HuH-7.5 (cell line): ENCODE measurements at places on chromosomes 12 and 14.

- DNase-seq, result no peak
These were observed 9.5 kb upstream of the CISTR start for GRCh38 chr12:53761306-53761705.

DNA sequence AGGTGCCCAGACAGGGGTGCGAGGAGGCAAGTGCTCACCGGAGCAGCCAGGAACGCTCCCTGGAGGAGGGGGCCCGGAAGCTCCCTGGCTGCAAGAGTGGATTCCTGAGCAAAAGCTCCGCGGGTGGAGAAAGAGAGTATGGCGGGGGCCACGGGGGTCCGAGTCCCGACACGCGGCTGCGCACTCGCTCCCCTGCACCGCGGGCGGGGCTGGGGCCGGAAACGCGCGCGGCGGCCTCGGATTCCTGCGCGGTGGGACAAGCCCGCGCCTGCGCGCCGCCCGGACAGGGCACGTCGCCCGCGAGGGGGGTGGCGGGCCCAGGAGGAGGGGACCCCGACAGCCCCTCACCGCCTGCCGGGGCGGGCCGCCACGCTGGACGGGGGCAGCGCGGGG lies 27.8 kb upstream of the GPR132 start:
- DNase-seq, result peak; percentile 59

GRCh38 chr12:89781156-89781555 lies 72.5 kb upstream of the ATP2B1 start:
- no peak for DNase-seq

- DNase-seq, result no peak
These were observed 740.9 kb upstream of the FLRT2 start for GRCh38 chr14:84789012-84789411.

- peak; percentile 18 for DNase-seq
These were observed 26.4 kb downstream of the SFSWAP start for GRCh38 chr12:131737150-131737827.

DNA sequence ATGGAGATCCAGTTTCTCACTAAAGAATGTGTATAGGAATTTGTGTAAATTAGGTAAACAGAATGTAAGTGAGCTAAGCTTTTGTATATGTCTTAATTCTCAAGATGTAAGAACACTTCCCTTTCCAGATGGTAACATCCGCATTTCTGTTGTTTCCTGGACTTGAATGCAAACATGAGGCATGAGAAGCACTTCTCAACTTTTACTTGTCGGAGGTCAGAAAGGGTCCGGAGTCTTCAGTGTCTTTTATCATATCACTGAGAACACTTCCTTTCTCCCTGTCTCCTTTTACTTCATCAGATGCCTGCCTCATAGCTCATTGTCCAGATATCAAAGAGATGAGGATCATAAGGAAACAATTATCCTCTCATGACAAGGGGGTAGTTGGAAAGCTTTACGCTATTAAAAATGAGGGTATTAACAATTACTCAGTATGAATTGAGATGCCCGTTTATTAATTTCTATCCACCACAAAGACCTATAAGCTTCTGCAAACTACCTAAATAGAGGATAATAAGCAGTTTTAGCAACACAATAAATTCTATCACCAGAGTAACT lies 214.1 kb upstream of the FLRT2 start:
- no peak for DNase-seq

- DNase-seq, result peak; percentile 17
These were observed 136.8 kb downstream of the IGF1 start for GRCh38 chr12:102343361-102344121.

GRCh38 chr12:3191450-3191849 lies 114.3 kb downstream of the TSPAN9 start:
- no peak for DNase-seq

GRCh38 chr12:65715961-65716360 lies 108.3 kb upstream of the HMGA2 start:
- DNase-seq, result no peak

DNA sequence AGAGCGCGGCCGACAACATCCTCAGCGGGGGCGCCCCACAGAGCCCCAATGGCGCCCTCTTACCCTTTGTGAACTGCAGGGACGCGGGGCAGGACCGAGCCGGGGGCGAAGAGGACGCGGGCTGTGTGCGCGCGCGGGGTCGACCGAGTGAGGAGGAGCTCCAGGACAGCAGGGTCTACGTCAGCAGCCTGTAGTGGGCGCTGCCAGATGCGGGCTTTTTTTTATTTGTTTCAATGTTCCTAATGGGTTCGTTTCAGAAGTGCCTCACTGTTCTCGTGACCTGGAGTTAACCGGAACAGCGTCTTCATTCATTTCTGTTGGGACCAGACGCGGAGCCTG lies 103.8 kb upstream of the FKBP4 start:
- DNase-seq, result no peak

DNA sequence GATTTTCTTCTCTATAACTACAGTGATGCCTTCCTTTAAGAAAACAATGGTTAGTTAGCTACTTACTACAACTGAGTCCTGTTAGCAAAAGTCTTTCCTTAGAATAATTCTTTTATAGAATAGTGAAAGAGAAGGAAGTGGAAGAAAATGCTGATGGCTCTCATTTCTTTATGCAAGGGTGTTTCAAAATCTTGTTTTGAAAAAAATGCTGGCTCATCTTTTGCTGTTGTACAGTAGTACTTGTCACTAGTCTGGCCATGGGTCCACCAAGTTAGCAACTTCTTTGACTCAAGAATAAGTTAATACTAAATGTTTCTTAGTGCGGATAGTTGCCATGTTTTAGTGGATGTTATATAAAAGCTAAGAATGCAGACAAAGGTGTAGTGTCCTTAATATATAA lies 225.4 kb downstream of the PTPRO start:
- no peak for DNase-seq

GRCh38 chr12:46494424-46494823 lies 121.9 kb upstream of the SLC38A2 start:
- no peak for DNase-seq

GRCh38 chr12:122724641-122725243 lies 5.9 kb downstream of the HCAR1 start:
- DNase-seq, result no peak

DNA sequence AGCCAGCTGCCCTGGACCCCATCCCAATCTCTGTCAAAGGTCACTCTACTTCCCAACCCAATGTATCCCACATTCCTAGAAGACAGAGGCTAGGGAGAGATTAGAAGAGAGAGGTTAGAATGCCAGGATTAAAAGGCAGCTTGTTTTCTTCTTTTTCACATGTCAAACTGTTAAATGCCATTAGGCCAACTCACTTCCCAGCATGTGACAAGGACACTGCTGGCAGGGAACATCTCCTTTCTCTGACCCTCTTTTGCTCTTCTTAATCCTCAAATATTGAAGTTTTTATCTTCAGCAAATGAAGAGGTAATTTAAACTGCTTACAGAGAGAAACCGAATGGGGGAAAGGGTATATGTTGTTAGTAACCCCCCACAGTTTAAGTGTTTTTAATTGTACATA lies 89.1 kb downstream of the BBS10 start:
- no peak for DNase-seq

GRCh38 chr14:102088012-102088792 lies 1.4 kb upstream of the HSP90AA1 start:
- no peak for DNase-seq

GRCh38 chr12:12992418-12993130 lies 7.5 kb downstream of the HEBP1 start:
- DNase-seq, result no peak

GRCh38 chr12:75672200-75672599 lies 160.8 kb upstream of the KRR1 start:
- no peak for DNase-seq

- no peak for DNase-seq
These were observed 126.9 kb upstream of the PDZRN4 start for GRCh38 chr12:41061192-41061591.

GRCh38 chr12:14417715-14418114 lies 52.2 kb downstream of the ATF7IP start:
- DNase-seq, result peak; percentile 10

DNA sequence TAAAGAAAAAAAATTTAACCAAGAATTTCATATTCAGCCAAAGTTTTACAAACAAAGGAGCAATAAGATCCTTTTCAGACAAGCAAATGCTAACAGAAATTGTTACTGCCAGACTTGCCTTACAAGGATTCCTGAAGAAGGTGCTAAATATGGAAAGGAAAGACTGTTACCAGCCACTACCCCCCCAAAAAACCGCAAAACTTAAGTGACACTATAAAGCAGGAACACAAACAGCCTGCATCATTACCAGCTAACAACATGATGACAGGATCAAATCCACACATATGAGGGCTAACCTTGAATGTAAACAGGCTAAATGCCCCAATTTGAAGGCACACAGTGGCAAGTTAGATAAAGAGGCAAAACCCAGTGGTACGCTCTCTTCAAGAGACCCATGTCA lies 55.7 kb downstream of the APOBEC1 start:
- DNase-seq, result no peak

GRCh38 chr12:110029290-110029815 lies 19.0 kb downstream of the C12orf76 start:
- no peak for DNase-seq

DNA sequence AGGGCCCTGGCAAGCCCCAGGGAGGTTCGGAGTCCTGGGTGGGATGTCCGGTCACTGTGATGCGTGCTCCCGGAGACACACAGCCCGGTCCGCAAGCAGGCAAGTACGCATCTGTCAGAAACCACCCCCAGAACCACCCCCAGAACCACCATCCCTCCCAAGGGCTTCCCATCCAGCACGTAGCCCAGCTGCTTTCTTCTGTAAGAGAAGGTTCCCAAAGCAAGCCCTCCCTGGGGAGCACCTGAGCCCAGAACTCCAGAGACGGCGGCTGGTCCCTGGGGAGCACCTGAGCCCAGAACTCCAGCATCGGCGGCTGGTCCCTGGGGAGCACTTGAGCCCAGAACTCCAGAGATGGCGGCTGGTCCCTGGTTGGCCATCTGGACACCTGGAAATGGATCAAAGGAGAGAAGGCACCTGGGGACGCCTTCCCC lies 2.6 kb upstream of the FBRSL1 start:
- DNase-seq, result no peak

DNA sequence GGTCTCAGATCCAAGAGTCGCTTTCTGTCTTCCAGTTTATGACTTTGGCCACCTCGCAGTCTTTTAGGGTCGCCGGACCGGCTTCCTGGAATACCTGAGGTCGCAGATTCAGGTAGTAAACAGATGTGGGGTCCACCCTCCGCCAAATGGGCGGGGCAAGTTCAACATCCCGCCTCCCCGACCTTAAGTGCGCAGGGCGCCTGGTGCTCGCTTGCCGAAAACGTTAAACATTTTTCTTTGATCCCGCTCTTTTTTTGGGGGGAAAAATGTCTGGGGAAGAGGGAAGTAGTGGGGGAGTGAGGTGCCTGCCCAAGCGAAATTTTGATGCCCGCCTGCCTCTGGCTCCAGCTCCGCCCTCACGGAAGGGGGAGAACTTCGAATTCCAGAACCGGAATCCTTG lies 73.9 kb upstream of the TBX5 start:
- no peak for DNase-seq

- no peak for DNase-seq
These were observed 3.8 kb downstream of the MCRS1 start for GRCh38 chr12:49563951-49564685.

- peak; percentile 49 for DNase-seq
These were observed 50.0 kb downstream of the SPRING1 start for GRCh38 chr12:116687888-116688287.

GRCh38 chr12:120584343-120585149 lies 3.3 kb upstream of the POP5 start:
- DNase-seq, result peak; percentile 22

- peak; percentile 47 for DNase-seq
These were observed at the start of gene SPATS2 for GRCh38 chr12:49367381-49368239. Gene SPATS2 (plus strand): TSS chr12:49367462. CDS start chr12:49461013, 93,551 bp downstream.

DNA sequence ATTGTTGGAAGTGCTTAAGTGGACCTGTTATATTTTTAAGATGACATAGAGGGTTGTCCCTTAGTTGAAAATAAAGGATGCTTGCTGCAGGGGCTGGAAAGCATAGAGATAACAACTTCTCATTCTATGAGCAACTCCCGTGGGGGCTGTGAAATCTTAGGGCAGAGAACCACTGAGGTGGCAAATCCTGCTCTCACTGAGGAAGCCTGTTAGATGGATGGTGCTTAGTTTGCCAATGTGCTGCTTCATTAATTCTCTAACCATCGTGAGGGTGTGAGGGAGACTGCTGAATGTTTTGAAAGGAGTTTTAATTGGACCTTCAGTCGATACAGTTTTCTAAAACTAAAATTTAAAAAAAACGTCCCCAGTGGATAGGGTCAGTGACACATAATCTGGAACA lies 46.5 kb downstream of the PTPRO start:
- DNase-seq, result no peak
